Neural progenitor cell (in vitro differentiated cells): ENCODE measurements at places on chromosomes 16 and 17. TPM values are rescaled to one million over a fixed set of nuclear protein-coding genes. Genes with fewer than 3 reads are reported as not detected.

ACOX1 gene
- total RNA-seq: 9.7 and 12.2 TPM in 2 replicates

P2RX1 gene
- not detected in 2 replicates for total RNA-seq

HOXB1 gene
- not detected in 2 replicates for total RNA-seq

- DNase-seq: no peak
Measured at GRCh38 chr17:49695698-49696232, 12.0 kb downstream of the SLC35B1 start.

CES5A gene
- not detected in 2 replicates for total RNA-seq

PRSS27 gene
- total RNA-seq: 1.8 and 5.1 TPM in 2 replicates

- no peak for DNase-seq
Measured at GRCh38 chr17:2946144-2946543, 117.3 kb downstream of the OR1D5 start.

DNA sequence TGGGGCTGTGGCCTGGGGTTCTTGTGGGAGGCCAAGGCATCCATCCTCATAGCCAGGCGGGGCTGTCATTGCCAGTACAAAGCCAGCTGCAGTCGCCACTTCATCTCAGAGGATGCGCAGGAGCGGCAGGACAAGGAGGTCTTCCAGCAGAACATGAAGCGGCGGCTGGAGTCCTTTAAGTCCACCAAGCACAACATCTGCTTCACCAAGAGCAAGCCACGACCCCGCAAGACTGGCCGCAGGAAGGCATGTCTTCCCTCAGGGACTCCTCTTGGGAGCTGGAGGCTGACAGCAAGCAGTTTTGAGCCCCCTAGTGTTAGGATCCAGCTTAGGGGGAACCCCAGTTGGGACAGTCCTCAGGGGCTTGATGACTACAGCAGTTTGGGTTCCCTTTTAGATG, 15.1 kb upstream of the PLEKHG4 start:
- peak; percentile 38 for DNase-seq

HSD11B2 gene
- 1.6 TPM in 1 of 2 replicates, not detected in the other for total RNA-seq

- no peak for DNase-seq
Measured at GRCh38 chr17:81323411-81323868, 28.3 kb upstream of the SLC38A10 start.

GRCh38 chr17:4999430-5000093, 1.8 kb downstream of the KIF1C start:
- DNase-seq: no peak

DNA sequence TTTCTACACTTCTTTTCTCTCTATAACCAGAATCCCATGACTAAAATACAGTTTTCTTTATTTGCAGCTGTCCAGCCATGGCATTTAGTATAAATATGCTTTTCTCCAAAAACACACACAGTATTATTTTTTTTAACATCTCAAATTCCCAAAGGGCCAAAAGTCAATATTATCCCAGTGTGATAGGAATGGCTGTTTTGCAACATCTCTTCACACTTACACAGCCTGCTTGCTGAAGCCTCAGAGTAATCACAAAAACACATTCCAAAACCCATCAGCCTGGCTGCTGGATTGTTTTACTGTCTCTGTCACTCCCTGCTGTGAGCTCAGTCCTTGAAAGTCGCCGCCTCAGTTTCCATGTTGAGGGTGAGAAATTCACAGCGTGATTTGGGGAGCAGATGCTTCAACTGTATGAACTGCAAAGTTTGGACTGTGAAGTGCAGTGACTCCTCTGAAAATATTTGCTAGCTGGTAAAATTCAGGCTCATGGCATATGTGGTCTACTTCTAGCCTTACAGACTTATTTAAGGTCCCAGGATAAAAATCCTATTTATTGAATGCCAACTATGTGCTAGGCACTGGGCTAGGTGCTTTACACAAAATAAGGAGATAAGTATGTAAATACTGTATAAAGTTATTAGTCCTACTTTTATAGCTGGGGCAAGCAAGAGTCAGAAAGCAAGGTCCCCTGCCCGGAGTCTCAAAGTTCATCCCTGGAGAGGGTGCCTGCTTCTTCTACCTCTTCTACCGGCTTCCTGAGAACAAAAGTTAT, 116.5 kb downstream of the SOCS1 start:
- no peak for DNase-seq

RNF227 gene
- total RNA-seq: 4.0 and 4.8 TPM in 2 replicates

MMP28 gene
- not detected in 2 replicates for total RNA-seq

RAP1GAP2 gene
- total RNA-seq: 3.8 and 4.1 TPM in 2 replicates

GRCh38 chr17:38352245-38353085, 821 bp downstream of the SOCS7 start:
- peak; percentile 58 for DNase-seq

GRCh38 chr17:44465276-44465675, 37.9 kb downstream of the GPATCH8 start:
- DNase-seq: no peak

GRCh38 chr16:47110939-47111338, 32.8 kb downstream of the NETO2 start:
- DNase-seq: peak; percentile 13

DNA sequence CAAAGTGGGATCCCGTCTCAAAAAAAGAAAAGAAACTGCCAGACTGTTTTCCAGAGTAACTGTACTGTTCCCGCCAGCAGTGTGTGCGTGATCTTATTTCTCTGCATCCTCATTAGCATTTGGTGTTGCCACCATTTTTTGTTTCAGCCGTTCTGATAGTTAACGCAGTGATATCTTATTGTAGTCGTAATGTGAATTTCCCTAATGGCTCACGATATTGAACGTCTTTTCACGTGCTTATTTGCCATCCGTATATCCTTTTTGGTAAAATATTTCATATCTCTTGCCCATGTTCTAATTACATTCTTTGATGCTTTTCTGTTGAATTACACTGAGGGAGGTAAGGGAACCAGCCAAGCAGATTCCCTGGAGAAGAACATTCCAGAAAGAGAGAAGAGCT, 92.4 kb downstream of the SEC14L1 start:
- DNase-seq: no peak

CPHXL2 gene
- total RNA-seq: not detected in 2 replicates

TIGD7 gene
- 6.6 and 10.6 TPM in 2 replicates for total RNA-seq

CDC27 gene
- 104 and 167 TPM in 2 replicates for total RNA-seq
